ENCODE measurements at places on chromosomes 3 and 15.
A peak's percentile ranks its signal among the peaks of the same experiment; 100 is the strongest.

- DNase-seq = no peak
These were observed 66.9 kb downstream of the CEP63 start for GRCh38 chr3:134552784-134553183.

DNA sequence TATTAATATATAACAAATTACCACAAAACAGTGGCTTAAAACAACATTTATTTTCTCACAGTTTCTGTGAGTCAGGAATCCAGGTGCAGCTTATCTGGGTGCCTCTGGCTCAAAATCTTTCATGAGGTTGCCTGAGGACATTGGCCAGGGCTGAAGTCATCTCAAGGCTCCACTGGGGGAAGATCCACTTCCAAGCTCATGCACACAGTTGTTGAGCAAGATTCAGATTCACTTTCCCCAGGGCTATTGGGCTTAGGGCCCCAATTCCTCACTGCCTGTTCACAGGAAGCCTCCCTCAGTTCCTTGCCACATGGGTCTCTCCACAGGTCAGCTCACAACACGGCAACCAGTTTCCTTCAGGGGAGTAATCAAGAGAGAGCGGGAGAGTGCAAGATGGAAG lies 35.0 kb downstream of the RFTN1 start:
- no peak for DNase-seq

- no peak for DNase-seq
These were observed 36.2 kb downstream of the SEMA5B start for GRCh38 chr3:122991236-122991985.

DNA sequence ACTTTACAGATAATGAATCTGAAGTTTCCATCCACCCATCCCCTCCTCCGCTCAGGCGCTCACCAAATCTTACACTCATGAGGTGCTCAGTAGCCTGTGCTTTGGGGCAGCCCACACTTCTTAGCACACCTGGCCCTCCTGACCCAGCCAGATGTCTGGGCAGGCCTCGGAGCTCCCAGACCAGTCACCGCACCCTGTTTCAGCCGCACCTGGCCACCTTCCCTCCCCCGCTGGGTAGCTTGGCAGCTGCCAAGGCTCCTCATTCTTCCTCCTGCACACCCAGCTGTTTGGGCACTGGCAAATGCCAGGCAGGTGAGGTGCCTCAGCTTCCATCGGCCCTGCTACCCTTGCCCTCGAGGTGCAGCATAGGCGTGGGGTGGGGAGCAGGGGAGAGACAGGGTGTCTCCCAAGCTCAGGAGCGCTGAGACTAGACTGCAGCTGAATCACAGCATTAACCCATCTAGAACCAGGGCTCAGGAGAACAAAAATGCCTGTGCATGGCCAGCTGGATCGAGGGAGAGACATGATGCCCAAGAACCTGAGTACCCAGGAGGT lies 45.8 kb downstream of the CDC25A start:
- no peak for DNase-seq

DNA sequence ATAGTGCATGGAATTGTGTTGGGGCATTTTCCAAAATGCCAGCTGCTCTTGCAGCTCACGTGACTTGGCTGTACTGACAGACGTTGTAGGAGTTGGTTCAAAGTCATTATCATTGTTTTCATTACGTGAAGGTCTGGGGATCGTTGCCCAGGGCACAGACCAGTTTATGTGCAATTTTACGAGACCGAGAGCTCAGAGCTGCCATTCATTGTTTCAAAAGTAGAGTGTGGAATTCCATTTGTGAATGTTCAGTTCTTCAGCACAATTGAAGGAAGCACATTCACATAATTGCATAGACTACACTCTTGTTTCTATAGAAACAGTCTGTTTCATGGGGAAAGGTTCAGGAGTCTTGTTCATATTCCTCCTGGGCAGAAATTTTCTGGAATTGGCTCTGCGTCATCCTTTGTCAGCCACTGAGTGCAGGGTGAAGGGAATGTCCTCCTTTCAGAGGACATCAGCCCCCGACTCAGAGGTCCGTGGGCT lies 54.5 kb downstream of the GABRG3 start:
- no peak for DNase-seq

DNA sequence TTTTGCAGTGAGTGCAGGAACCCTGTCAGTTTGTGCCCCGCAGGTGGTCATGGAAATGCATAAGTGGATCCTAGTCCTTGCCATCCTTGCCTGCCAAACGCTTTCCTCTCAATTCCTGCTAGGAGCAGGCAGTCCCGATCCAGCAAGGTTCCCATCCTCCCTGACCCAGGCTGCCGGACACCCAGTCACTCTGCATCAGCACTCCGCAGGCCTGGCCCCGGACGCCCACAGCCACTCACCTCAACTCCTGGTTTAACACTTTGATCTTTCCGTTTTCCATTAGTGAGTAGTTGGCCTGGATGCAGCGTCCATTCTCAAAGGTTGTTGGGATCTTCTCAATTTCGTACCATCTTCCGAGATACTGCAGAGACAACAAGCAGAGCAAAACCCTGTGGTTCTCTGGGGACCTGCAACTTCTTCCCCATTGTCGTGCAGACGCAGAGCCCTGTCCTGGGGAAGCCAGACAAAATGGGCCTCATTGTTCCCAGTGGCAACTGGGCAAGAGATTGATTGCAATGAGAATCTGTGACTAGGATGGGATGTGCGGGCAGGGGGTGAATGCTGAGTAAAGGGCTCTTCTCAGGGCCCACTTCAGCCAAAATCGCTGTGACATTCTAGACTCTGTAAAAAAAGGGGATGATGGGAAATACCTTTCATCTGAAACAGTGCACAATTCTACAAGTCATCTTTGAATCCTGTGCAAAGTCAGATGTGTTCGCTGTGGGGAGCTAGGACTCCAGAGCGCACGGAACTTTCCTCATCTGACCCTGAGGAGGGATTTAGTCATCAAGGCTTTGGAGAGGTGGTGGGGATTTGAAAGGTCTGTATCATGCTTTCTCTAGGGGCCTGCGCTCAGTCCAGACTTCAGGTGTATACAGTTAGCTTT lies 9.9 kb downstream of the APOD start:
- no peak for DNase-seq

- no peak for DNase-seq
These were observed 241.1 kb upstream of the ICE2 start for GRCh38 chr15:60720086-60720485.

DNA sequence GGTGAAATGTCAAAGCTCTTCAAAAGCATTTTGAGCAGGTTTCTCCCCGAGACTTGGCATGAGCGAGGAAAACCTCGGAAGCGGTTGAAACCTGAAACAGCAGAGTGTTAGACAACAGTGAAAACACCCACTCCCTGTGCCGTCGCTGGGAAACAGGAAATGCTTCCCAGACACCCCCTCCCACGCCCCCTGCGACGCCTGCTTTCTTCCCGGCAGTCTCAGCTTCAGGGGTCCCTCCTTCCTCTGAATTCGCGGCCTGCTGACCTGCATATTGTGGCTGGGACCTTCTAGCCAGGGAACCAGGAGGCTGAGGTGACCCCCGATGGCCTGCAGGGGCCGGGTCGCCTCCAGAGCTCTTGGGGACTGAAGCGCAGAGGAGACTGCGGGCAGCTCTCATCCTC lies 250.6 kb upstream of the LYSMD4 start:
- DNase-seq = no peak

DNA sequence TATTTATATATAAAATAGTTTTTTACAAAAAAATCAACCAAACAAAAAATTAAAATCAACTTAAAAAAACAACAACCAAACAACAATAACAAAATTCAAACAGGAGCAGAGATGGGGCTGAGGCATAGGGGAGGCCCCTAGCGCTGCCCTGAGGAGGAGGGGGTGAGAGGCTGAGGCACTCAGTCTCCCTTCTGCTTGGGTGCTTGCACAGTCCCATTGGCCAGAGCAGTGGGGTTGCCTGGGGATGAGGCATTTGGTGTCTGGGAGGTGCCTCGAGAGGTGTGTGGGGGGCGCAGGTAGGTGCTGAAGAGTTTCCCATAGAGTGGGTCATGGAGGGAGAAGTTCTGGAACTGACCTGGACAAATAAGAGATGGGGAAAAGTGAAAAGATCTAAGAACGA lies 8.0 kb downstream of the LPCAT4 start:
- DNase-seq = no peak

DNA sequence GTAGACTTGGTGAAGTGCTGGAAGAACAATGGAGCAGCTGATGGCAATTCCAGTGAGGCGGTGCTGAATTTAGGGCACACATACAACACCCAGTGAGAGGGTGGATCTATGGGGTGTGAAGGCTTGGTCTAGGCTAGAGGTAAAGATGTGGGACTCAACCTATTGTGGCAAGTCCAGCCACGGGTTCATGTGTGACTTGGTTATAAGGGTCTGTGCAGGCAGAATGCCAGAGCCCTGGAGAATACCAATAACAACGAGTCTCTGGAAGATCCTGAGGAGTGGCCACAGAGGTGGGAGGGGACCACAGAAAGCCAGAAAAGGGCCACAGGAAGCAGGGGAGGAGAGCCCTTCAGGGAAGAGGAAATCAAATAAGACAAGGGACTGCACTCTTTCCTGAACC lies 55.0 kb downstream of the VGLL4 start:
- DNase-seq = no peak

DNA sequence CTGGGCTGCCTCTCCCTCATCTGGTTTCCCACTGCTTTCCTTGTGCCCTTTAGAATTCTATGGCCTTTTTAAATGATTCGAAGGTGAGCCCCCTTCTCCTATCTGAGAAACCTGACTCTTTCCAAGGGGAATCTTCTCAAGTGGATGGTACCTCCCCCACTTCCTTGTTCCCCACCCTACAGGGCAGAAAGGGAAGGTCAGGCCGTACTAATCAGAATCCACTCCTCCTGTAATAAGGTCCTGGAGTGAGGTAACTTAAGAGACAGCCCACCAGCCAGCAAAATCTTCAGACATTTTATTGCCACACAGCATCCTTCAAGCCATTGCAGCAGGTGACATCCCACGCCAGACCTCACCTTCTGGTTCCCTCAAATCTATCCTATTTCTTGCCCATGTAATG lies 84.5 kb downstream of the MINAR1 start:
- no peak for DNase-seq

- DNase-seq = no peak
These were observed 24.1 kb downstream of the TOPAZ1 start for GRCh38 chr3:44265815-44266214.

GRCh38 chr3:97880267-97880666 lies 58.5 kb downstream of the CRYBG3 start:
- DNase-seq = no peak

DNA sequence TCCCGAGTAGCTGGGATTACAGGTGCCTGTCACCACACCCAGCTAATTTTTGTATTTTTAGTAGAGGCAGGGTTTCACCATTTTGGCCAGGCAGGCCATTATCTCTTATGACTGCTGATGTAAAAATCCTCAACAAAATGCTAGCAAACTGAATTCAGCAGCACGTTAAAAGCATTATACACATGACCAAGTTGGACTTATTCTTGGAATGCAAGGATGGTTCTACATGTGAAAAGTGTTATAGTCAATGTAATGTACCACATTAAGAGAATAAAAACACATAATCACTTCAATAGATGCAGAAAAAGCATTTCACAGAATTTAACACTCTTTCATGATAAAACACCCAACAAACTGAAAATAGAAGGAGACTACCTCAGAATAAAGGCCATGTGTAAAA lies 20.2 kb downstream of the RNF13 start:
- no peak for DNase-seq

GRCh38 chr3:52890735-52891134 lies 6.6 kb downstream of the STIMATE start:
- no peak for DNase-seq

- peak; percentile 17 for DNase-seq
These were observed 107.6 kb downstream of the PEX5L start for GRCh38 chr3:179929091-179929529.

DNA sequence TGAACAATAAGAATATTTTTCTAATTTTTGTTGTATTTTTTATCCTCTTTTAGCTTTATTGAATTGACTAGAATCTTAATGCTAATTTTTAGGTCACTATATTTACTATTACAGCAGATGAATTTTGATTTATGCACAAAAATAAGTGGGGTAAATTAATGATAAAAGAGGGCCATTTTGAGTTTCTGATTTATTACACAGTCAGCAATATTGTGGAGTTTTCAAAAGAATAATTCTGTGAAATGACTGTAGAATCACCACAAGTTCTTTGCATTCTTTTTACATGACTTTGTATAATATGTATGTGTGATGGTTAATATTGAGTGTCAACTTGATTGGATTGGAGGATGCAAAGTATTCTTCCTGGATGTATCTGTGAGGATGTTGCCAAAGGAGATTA lies 812.4 kb upstream of the DPPA4 start:
- DNase-seq = no peak

GRCh38 chr3:197149-197827 lies 725 bp downstream of the CHL1 start:
- DNase-seq = no peak

- peak; percentile 26 for DNase-seq
These were observed 315.2 kb downstream of the UACA start for GRCh38 chr15:70447928-70448698.

DNA sequence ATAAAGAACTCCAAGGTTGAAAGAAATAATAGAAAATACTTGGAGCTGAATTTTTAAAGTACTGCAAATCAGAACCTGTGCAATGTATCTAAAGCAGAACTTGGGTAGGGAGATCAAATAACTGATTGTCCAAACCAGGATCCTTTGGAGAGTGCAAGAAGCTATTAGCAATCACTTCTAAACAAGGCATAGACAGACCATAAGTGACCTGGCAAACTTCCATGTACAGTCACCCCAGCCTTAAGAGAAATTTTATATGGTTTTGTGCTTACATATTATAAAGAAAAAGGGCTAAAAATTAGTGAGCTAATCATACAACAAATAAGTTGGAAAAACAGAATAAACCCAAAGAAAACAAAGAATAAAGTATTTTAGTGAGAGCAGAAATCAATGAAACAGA lies 35.2 kb downstream of the ETV5 start:
- no peak for DNase-seq

- DNase-seq = no peak
These were observed 22.6 kb downstream of the TTC23 start for GRCh38 chr15:99226802-99227201.

- no peak for DNase-seq
These were observed 372.2 kb downstream of the DIPK2A start for GRCh38 chr3:144343777-144344176.

DNA sequence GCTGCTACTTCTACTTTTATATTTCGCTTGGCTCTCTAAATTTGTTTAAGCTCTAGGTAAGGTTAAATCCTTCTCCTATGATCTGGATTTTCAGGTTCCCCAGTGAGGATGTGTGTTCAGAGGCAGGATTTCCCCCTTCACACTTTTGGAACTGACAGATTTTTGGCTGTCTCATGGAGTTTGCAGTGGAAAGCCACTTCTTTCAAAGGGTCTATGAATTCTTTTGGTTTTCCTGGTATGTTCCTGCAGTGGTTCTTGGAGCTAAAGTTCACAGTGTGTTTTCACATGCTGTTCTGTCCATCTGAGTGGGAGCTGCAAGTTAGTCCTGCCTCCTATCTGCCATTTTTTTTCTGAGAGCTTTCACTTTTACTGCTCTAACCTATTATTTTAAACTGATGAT lies 21.6 kb upstream of the TIGIT start:
- DNase-seq = no peak

GRCh38 chr3:134374791-134375581 lies 739 bp upstream of the AMOTL2 start:
- no peak for DNase-seq

GRCh38 chr3:32592696-32593353 lies 22.2 kb upstream of the DYNC1LI1 start:
- no peak for DNase-seq

- no peak for DNase-seq
These were observed 5.4 kb upstream of the PLOD2 start for GRCh38 chr3:146166415-146166821.

GRCh38 chr15:58444056-58444455 lies 12.3 kb downstream of the LIPC start:
- DNase-seq = no peak

Data from stimulated activated CD4-positive, alpha-beta T cell treated with anti-CD3 and anti-CD28 coated beads, Interleukin-12 subunit alpha, Interleukin-12 subunit beta, amount 100 ng/mL, for 4 hours (primary cell).